Suppressor macrophage treated with lipopolysaccharide for 4 hours (primary cell): ENCODE measurements at places on chromosomes 7 and 10.

- no peak for DNase-seq
Measured at GRCh38 chr7:37411444-37412034, 37.1 kb downstream of the ELMO1 start.

- DNase-seq: no peak
Measured at GRCh38 chr7:120163449-120163848, 109.5 kb upstream of the KCND2 start.

DNA sequence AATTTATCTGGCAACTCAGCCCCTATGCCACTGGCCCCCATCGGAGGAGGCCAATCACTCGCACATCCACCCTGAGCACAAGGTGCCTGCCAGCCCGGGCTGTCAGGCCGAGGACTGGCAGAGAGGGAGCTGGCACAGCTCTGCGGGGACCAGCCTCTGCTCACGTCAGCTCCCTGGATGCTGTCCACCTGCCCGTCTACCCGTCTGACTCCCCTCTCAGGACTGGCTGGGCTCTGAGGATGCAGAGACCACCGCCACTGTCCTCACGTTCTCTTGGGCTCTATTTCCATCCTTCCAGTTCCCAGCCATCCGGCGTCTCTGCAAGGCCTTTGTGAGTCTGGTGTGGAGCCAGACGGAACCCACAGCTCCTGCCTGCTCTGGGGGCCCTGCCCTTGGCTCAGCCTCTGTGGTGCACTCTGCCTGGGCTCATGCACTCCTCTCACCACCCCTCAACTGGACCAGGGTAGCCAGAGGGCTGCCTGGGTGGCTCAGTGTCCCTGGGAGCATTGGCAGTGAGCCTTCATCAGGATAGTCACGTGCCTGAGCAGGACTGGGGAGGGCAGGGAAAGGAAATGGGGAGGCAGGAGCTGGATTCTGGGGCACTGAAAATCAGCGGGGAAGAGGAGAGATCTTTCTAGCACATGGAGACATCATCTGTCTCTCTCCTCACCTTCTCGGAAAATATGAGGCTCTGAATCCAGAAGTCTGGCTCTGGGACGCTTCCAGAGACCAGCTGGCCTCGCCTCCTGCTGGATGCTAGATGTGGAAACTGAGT lies 38.0 kb upstream of the PCBD1 start:
- DNase-seq: no peak

DNA sequence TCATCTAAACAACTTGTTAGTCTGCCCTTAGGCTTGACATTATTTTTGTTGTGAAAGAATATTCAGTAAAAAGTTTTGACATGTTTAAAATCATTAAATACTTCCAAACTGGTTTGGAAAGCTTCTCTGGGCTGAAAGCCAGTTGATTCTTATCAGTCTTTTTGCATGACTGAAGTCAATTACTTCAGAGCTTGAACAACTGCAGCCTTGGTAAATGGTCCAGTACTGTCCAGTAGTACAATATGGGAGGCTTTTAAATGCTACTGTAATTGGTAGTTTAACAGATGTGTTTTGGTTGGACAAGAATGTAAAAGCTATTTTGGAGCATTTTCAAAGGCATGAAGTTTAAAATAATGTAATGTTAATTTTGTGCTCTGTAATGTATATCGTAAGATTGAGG lies 103.4 kb downstream of the SDK1 start:
- DNase-seq: no peak

- DNase-seq: peak; percentile 85
Measured at GRCh38 chr10:50417886-50418830, 166.8 kb upstream of the ASAH2 start.

GRCh38 chr10:33201056-33201780 lies 133.2 kb downstream of the NRP1 start:
- no peak for DNase-seq

DNA sequence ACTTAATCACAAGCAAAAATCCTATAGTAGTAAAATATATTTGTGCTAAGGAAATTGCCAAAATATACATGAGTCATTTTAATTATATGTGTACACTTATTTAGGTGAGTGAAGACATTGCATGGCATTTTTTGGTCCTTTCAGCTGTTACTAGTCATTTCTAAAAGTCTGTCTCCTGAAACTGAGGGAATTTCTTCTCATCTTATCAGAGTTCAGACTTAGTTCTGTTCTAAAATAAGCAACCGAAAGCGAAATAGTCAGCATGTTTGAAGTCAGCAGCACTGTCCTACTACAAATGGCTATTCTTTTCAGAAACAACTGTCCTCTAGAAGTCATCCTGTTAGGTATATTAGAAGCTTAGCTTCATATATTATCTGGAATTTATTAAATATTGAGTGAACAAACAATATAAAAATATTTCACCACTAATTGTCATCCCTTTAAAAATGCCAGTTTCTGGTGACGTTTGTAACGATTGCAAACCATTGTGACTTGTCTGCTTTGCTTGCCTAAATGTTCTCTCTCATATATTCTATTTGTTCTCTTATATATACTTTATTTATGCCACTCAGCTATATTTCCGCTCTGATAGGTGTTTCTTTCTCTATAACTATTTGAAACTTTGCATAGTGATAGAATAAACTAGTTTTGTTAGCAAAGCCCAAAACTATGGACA lies 227.4 kb upstream of the KAT6B start:
- peak; percentile 6 for DNase-seq

DNA sequence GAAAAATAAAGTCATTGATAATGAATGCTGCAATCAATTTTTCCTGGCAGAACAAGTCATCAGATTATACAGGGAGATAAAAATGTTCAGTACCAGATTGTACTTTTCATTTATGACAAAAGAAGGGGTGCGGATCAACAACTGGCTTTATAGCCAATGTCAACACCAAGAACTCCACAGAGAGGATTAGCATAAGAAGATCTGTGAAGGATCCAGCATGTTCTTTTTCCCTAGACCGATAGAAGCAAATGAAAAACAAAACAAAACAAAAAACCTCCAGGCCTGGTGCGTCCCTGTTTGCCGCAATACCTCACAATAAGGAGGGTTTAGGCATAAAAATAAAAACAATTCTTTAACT lies 34.7 kb upstream of the PRKAR2B start:
- no peak for DNase-seq

DNA sequence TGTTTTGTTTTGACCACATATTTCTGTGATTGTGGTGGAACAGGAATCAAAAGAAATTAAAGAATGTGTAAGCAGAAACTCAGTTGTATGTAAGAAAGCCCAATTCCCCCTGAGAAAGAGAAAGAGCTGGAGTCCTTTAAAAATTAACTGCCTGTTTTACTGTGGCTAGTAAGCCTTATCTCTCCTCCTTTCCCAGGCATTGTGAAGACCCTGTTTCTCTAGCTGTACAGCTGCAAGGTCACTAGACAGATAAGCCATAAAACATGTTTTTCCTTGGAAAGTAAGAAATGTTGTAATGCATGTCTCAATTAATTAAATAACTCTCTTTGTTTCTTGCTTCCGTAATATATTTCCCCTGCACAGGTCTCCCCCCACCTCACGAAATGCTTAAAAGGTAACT lies 53.5 kb downstream of the OR13A1 start:
- no peak for DNase-seq

GRCh38 chr7:116212869-116213268 lies 2.5 kb downstream of the TES start:
- peak; percentile 45 for DNase-seq

DNA sequence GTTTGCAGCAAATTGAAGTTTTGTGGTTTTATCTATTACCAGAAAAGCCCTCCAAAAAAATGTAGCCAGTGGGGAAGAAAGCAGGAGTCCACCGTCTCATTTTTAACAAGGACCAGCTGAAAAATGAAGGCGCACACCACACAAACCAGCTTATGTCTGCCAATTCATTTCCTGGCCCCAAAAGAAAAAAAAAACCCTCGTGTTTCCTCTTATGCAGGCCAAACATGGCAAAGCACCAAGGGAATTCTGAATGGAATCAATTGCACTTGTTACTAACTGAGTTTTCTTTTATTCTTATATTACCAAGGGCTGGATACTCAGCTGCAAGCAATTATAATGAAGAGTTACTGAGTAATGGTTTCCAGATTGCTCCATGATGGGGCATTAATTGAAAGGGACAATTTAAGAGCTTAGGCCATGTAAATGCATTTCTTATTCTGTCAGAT lies 428.3 kb upstream of the NPVF start:
- no peak for DNase-seq

- DNase-seq: no peak
Measured at GRCh38 chr10:86820509-86820908, 64.1 kb downstream of the BMPR1A start.

DNA sequence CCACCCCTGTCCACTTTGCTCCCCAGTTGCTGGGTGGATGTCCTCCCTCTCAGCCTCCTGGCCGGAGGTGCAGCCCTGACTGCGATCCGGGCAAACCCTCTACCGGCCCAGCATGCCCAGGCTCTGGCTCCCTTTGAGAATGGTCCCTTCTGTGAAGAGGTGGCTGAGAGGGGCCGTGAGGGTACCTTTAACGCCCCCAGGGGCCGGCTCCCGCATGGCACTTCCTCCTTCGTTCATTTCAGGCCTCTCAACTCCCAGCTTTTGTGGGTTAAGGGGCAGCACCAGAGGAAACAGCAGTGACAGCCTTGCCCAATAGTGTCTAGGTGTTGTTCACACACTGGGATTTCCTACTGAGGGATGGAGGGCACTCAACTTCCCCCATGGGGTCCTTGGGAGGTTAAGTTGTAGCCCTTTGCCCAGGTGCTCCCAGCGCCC lies 33.2 kb upstream of the HABP2 start:
- no peak for DNase-seq

GRCh38 chr7:699476-700170 lies 26.9 kb upstream of the DNAAF5 start:
- DNase-seq: no peak

DNA sequence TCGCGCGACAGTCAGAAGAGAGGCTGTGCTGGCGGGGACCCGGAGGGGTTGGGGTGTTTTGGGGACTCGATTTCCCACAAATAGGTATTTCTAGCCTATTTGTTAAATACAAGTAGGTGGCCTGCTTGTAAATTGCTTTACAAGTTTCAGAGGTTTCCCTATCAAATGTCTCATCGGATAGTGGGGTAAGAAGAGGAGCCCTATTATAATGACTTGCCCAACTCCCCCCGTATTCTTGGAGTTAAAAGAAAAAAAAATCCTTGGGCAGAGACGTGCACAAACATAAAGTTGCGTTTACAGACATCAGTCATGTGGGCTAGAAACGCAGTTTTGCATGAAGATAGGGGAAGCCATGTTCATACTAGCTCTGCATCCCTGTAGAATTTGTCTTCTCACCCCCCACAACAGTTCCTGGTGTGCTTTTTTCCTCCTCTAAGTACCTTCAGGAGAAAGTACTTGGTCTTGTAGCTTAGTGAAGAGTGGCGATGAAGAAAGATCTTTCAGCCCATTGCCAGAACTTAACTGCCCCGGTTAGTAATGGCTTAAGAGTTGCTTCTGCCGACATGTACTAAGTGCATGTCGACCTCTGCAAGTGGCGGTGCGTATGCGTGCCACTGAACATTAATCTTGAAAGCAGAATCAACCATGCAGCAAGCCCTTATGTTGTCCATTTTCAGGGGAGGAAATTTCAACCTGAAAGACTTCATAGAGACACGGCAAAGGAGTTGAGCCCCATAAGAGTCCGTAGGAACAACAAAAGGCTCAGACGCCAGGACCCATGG lies 832 bp upstream of the TIAL1 start:
- DNase-seq: no peak

- no peak for DNase-seq
Measured at GRCh38 chr10:14123139-14123538, 207.6 kb downstream of the FRMD4A start.

DNA sequence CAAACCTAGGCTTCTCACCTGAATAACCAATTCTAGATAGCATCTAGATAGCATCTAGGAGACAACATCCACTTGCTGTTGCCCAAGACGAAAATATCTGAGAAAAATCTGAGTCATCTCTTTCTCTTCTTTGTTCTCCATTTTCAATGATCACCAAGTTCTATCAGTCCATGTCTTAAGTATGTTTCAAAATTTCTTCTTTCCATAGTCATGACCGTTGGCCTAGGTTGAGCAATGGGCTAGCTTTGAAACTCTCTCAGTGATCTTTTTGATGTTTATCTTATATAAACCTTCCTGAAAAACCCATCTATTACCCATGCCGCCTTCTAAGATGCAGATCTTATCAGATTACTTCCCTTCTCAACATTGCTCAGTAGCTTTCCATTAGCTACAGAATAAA lies 23.4 kb upstream of the CASD1 start:
- no peak for DNase-seq

- DNase-seq: no peak
Measured at GRCh38 chr7:107981466-107981865, 21.5 kb downstream of the LAMB1 start.

- no peak for DNase-seq
Measured at GRCh38 chr7:70775570-70776156, 356.3 kb upstream of the GALNT17 start.

- no peak for DNase-seq
Measured at GRCh38 chr7:157807510-157807909, 470.7 kb downstream of the DNAJB6 start.

DNA sequence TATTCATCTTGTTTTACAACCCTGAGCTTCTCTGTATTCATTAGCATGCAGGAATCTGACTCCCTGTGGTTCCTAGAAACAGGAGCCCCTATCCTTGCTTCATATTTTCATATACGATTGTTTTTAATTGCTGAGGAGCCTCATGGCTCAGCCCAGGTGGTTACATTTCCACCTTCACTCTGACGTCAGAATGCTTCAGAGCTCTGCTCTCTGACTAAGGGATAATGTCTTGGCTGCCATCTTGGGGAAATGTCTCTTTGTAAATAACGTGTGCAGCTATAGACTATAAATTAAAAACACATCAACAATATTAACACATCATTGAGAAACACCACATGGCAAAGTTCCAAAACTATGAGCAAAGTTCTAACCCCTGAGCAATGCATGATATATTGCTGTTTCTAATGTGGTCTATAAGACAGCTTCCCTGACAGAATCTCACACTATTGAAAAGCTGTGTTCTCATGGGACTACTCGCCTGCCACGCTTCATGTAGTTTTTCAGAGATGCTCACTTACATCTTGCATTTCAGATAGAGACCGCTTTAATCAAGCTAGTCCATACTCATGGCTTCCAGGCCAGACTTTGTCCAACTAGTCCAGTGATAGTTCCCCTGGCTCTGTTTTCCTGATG lies 227.0 kb downstream of the SORCS3 start:
- no peak for DNase-seq

DNA sequence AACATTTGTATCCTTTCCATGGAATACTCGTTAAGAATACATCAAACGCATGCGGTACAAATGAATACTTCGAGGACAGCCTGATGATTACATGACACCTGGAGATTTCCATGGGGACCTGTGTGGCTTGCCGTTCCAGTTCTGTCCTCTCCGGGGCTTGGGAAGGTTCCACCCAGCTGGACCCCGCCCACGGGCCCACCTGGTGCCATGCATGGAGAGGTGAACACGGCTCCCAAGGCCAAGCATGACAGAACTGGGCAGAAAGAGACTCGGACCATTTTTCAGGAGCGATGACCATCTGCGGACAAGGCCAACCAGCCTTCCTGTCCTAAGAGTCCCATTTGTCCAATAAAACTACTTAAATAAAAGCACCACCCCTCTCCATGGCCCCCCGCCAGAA lies 80.1 kb downstream of the TEX36 start:
- no peak for DNase-seq
